ENCODE measurements at places on chromosomes 6 and 20.

DNA sequence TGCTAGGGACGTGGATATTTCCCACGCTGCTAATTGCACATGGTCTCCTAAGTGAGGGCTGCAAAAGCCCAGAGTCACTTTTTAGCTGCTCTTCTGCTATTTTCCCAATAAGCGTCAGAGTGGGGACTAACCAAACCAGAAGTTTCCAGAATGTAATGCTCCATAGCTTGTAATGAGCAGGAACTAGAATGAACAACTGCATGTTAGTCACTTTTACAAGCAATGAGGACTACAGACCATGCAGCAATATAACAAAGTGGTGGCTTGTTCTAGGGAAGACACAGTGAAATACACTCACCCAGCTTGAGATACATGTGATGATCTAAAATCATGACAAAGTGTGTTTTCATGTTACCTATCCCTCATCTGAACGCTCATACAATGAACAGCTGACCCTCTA is 314.1 kb upstream of the SGK1 start:
- DNase-seq, result no peak

DNA sequence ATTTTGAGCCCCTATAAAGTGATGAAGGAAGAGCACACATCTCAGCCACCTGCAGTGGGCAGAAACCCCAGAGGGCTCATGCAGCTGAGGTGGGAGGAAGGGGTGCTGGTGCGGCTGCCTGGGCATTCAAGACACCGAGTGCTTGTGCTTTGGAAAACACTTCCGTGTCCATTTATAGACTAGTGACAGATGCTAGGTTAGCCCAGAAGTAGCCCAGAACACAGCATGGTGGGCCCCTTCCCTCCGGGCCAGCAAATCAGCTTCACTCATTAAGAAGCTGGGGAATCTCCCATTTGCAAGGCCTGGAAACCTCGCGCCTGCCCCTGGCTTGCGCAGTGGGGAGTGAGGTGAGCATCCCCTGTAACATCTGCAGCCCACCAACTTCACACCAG is 12.9 kb downstream of the BEND3 start:
- DNase-seq, result no peak

DNA sequence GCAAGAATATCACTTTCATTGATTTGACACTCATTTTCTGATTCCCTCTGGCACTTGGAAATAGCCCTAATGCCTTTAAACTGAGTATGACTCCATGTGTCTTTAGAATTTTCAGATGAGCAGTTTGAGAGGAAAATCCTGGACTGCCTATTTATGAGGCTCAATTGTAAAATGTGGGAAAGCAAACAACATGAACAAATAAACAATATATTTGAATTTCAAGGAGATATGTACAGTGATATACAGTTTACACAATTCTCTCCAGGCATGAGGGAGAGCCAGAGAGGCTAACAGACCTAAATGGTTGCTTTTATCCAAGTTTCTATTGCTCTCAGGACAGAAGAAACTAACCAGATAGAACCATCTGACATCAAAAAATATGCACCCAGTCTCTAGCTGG is 748.2 kb upstream of the NRSN1 start:
- no peak for DNase-seq

- no peak for DNase-seq
These were observed 193.4 kb upstream of the PRDM1 start for GRCh38 chr6:105892577-105893262.

Measured in lung microvascular endothelial cell (primary cell).